ENCODE measurements at places on chromosomes 7 and 10. TPM values are rescaled to one million over a fixed set of nuclear protein-coding genes. Genes with fewer than 3 reads are reported as not detected.

DNA sequence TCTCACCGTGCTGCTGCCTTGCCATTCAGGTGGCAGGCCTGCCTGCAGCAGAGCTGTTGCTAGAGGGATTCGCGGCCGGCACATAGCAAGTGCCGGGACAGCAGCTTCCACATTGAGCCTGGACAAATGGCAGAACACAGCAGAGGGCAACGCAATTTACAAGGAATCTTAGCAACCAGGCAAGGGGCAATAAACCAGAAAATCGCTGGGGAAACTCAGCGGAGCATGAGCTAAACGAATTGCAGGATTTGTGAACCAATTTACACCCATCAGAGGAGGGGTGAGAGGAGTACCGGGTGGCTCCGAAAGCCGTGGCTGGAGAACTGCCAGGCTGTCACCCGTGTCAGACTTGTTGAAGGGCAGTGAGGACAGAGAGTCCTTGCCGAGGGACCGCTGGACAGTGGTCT lies 58.6 kb upstream of the LOXL4 start:
- no peak for DNase-seq

The BAG3 gene
- 74.1 TPM for total RNA-seq

GRCh38 chr10:8400151-8400550 lies 345.7 kb downstream of the GATA3 start:
- DNase-seq: no peak

- no peak for DNase-seq
Measured at GRCh38 chr7:44798649-44799305, 2.3 kb downstream of the PPIA start.

The NPC1L1 gene
- total RNA-seq: 0.25 TPM

GRCh38 chr10:113148901-113149300 lies 198.9 kb downstream of the TCF7L2 start:
- no peak for DNase-seq

The NANOS1 gene
- total RNA-seq: 12.1 TPM

The DRGX gene
- total RNA-seq: not detected

GRCh38 chr7:88300401-88300945 lies 6.2 kb downstream of the STEAP4 start:
- DNase-seq: no peak
